ENCODE measurements at places on chromosomes 5 and 9. TPM values are rescaled to one million over a fixed set of nuclear protein-coding genes. Genes with fewer than 3 reads are reported as not detected.

Gene TOMM5
- 163 TPM for total RNA-seq

Gene RICTOR
- 11.2 TPM for total RNA-seq

Gene TSLP
- total RNA-seq: 0.35 TPM

Gene C9orf50
- not detected for total RNA-seq

Gene WHRN
- total RNA-seq: 0.35 TPM

Gene STK32A
- total RNA-seq: under 0.01 TPM

Gene MLANA
- not detected for total RNA-seq

Gene BTNL8
- total RNA-seq: not detected

Gene ALDH1B1
- total RNA-seq: 35.7 TPM

Gene IL33
- total RNA-seq: 29.1 TPM

Gene NOXA1
- total RNA-seq: 0.18 TPM

Gene PTCH1
- total RNA-seq: 3.2 TPM

Gene IL13
- not detected for total RNA-seq

Gene SLC12A7
- 8.6 TPM for total RNA-seq

Gene BTNL9
- not detected for total RNA-seq

Gene S100Z
- not detected for total RNA-seq

Gene PSMB7
- 341 TPM for total RNA-seq

Gene CTNND2
- not detected for total RNA-seq

Gene HK3
- total RNA-seq: not detected

Gene TMEM171
- 9.8 TPM for total RNA-seq

Gene RETREG1
- not detected for total RNA-seq

Gene SLC9A3
- total RNA-seq: 2.1 TPM

Gene SLC25A2
- total RNA-seq: under 0.01 TPM

Gene IZUMO3
- not detected for total RNA-seq

Gene ACOT12
- total RNA-seq: not detected

Gene TAF11L10
- not detected for total RNA-seq

Gene SPATA31A6
- total RNA-seq: not detected

Gene AIF1L
- total RNA-seq: not detected

Gene CD74
- total RNA-seq: 10.7 TPM

Gene TMEFF1
- total RNA-seq: under 0.01 TPM

Gene OBP2B
- total RNA-seq: not detected

Gene ADGRV1
- not detected for total RNA-seq

Gene ARSI
- total RNA-seq: 1.2 TPM

Gene IFNK
- total RNA-seq: not detected

Gene OMD
- total RNA-seq: not detected

Gene PSD2
- total RNA-seq: not detected
